ENCODE measurements at places on chromosomes 5 and 9. TPM values are rescaled to one million over a fixed set of nuclear protein-coding genes. Genes with fewer than 3 reads are reported as not detected.

PTPN3 gene
- total RNA-seq: 14.7 TPM

NR5A1 gene
- not detected for total RNA-seq

PKD2L2 gene
- not detected for total RNA-seq

FOXD4L6 gene
- total RNA-seq: not detected

SCGB3A2 gene
- total RNA-seq: not detected

TICAM2 gene
- total RNA-seq: 0.73 TPM

IL7R gene
- total RNA-seq: 0.46 TPM

MPDZ gene
- total RNA-seq: 12.5 TPM

LHX6 gene
- total RNA-seq: 0.38 TPM

FOXI1 gene
- total RNA-seq: not detected

ARID3C gene
- not detected for total RNA-seq

TRIM7 gene
- 29.4 TPM for total RNA-seq

CRB2 gene
- total RNA-seq: 0.07 TPM

TLX3 gene
- total RNA-seq: not detected

CCNG1 gene
- total RNA-seq: 64.1 TPM

CDC25C gene
- total RNA-seq: 10.7 TPM

SLC6A19 gene
- total RNA-seq: not detected

CCDC192 gene
- not detected for total RNA-seq

PCDHGC4 gene
- not detected for total RNA-seq

SH3PXD2B gene
- total RNA-seq: 17.8 TPM

OBP2B gene
- total RNA-seq: not detected

ZNF879 gene
- total RNA-seq: 0.60 TPM

Data from A549 treated with RU486 at 1 μM for 4 hours (cell line).